ENCODE measurements at places on chromosomes 16 and 17. TPM values are rescaled to one million over a fixed set of nuclear protein-coding genes. Genes with fewer than 3 reads are reported as not detected.

Gene PPP1R1B
- 14.4 TPM for total RNA-seq

Gene CHST4
- not detected for total RNA-seq

Gene NPB
- total RNA-seq: 5.4 TPM

Gene LITAFD
- not detected for total RNA-seq

Gene MYO1D
- 46.8 TPM for total RNA-seq

Gene STAT5A
- total RNA-seq: 95.2 TPM
